ENCODE measurements at places on chromosomes 7 and 10. TPM values are rescaled to one million over a fixed set of nuclear protein-coding genes. Genes with fewer than 3 reads are reported as not detected.

Gene STAG3
- total RNA-seq: 4.2 TPM

DNA sequence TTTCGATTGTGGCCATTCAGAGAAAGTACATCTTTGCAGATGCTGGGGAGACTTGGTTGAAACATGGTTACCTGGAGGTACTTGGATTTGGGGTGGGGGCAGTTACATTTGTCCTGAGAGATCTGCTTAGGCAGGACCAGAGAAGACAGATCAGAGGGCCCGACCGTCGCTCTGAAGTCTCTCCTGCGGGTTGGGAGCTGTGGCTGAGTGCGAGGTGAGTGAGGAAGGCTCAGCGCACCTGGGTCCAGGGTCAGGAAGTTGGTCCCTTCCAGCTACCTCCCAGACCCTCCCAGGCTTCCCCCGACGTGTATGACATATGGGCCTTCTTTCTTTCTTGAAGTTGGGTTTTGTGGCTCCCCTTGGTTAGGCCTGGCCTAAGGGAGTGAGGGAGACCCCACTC, 56.3 kb downstream of the LHPP start:
- H3K27me3 ChIP-seq: no peaks in the 10 kb centered on the region
- peaks cover 23% of the 10 kb centered on the region for H3K36me3 ChIP-seq
- H3K4me3 ChIP-seq: no peak overlapping the region
- H3K4me1 ChIP-seq: peaks cover 2% of the 10 kb centered on the region
- no peak overlapping the region for H3K27ac ChIP-seq

DNA sequence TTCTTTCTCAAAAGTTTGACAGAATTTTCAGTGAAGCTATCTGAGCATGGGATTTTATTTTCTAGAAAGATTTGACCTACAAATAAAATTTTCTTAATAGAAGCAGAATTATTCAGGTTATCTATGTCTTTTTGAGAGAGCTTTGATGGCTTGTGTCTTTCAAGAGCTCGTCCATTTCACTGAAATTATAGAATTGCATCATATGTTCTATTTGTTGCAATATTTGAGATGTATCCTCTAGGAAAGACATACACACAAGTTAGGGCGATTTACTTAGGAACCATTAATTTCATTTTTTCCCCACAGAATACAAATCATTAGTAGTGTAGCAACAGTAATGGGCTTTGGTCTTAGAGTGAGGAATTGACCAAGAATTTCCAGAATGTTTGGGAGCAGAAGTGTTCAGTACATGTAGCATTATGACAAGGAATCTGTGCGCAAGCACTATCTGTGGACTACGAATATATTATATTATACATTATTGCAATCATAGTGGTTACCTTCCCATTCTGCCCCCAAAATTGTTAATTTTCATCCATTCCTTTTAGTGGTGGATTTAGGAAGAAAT, 12.8 kb upstream of the COL17A1 start:
- no peak overlapping the region for H3K4me3 ChIP-seq
- H3K27ac ChIP-seq: no peak overlapping the region
- H3K27me3 ChIP-seq: no peaks in the 10 kb centered on the region
- no peak for DNase-seq
- no peaks in the 10 kb centered on the region for H3K36me3 ChIP-seq
- H3K4me1 ChIP-seq: no peaks in the 10 kb centered on the region

- DNase-seq: no peak
- H3K27me3 ChIP-seq: no peaks in the 10 kb centered on the region
- H3K36me3 ChIP-seq: no peaks in the 10 kb centered on the region
- H3K4me1 ChIP-seq: no peaks in the 10 kb centered on the region
- H3K4me3 ChIP-seq: no peak overlapping the region
Measured at GRCh38 chr10:69853064-69853463, 51.4 kb downstream of the COL13A1 start.

DNA sequence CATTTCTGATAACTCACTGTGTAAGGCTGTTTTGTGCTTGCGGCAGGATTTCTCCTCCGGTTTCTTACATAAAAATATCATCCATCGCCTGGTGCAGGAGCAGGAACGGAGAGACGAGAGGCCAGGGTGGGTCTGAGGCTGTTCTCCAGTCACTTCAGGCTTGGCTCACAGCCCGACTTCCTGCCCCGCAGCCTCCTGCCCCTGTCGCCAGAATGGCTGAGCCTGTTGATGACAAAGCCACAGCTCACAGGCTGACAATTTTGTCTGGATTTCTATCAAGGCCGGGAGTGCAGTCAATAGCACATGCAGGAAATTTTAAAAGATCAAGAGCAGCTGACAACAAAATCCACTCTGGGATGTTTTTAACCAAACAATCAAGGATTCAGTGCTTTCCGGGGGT, 229.7 kb upstream of the ZNF32 start:
- no peaks in the 10 kb centered on the region for H3K27me3 ChIP-seq
- H3K4me1 ChIP-seq: peaks cover 14% of the 10 kb centered on the region
- DNase-seq: no peak
- no peaks in the 10 kb centered on the region for H3K36me3 ChIP-seq
- no peak overlapping the region for H3K27ac ChIP-seq
